Activated naive CD8-positive, alpha-beta T cell treated with anti-CD3 and anti-CD28 coated beads, Interleukin-2, amount 10 ng/mL, durations not matched to agents 7 days and 5 days (primary cell): ENCODE measurements at places on chromosomes 4 and X.

DNA sequence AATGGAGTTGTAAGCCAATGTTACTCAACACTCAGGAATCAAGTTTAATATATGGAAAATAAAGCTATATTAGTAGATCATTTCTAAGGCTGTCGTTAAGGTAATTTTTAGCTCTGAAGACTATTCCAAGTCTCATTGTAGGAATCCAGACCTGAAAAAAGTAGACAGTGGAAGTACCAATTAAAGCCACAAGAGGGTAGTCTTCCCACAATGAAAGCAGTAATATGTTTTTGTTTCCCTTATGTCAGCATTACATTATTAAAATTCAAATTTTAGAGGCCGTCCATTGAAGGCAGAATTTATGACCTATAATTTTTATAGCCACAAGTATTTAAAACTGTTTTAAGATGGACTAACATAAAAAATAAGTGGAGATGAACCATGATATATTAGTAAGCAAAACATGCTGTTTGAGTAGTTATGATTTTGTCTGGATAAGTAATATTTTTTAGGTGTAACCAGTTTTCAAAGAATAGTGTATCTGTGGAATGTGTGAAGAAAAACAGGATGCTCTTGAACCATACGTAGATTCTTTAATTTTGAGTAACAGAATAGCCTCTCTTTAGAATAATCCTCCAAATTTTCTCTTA is 372.6 kb upstream of the TECRL start:
- DNase-seq: no peak

- DNase-seq: no peak
Measured at GRCh38 chr4:4618847-4619246, 77.0 kb upstream of the STX18 start.

GRCh38 chr4:39883646-39884045 is 94.1 kb downstream of the PDS5A start:
- DNase-seq: no peak

- DNase-seq: no peak
Measured at GRCh38 chr4:169914866-169915265, 111.3 kb downstream of the MFAP3L start.

DNA sequence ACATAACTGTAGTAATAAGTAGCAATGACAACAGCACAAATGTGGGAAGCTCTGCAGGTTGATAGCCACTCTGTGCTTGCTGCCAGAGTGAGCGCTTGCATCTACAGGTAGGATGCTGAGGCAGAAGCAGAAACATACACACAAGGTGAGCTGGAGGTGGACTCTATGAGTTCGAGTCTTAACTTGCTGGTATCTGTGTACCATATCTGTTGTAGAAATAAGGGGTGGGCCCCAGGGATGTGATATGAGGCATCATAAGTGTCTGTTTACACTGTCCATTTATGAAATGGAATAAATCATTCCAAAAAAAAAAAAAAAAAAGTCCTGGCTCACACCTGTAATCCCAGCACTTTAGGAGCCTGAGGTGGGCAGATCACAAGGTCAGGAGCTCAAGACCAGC is 32.8 kb upstream of the EIF4E start:
- DNase-seq: no peak

DNA sequence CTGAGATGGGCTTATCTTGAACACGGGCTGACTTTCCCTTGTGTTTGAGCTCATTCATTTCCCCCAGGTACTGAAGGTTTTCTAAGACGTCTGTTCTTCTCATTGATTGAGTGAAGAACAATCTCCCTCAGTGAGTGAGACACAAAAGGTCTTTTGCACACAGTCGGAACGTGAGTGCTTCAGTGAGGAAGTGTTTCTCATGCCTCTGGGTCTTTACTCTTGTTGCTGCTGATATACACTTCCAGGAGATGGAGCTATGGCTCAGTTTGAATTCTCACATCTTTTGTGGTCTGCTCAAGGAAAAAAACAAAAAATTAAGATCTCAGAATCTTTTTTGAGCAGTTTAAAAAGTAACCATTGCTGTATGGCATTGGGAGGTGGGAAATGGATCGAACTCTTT is 981.9 kb upstream of the TENM3 start:
- DNase-seq: no peak

- no peak for DNase-seq
Measured at GRCh38 chrX:10875995-10876394, 235.1 kb upstream of the HCCS start.

DNA sequence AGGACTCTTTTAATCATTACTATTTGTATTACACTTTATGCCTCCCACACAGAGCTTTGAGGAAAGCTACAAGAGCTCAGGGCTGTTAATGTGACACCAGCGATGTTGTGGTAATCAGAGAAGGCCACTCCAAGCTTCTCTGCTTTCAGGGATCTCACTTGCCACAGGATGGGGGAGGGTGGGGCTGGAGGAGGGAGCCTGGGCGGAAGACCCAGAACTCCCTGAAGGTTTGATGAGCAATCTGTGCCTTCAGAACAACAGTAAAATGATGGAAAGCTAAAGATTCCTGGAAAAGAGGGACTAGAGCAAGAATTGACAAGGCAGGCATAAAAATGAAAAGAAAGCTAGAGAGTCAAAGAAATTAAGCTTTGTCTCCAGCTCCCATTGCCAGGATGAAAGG is 75.6 kb downstream of the MAML3 start:
- DNase-seq: no peak

DNA sequence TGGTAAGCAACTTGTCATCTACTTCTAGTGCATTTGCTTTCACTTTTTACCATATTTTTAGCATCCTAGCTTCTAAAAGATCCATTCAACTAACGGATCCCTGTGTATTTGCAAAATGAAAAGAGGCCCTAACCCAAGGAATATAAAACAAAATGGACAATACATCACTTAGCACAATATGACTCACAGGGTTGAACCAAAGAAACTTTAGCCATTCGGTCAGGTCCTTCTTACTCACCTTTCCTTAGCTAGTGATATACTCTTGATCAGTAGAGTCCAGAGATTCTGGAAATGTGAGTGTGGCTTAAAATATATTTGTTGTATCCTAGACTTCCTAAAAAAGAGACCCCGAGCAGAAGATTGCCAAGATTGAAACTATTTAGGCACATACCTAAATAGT is 19.5 kb downstream of the TMPRSS11E start:
- no peak for DNase-seq

DNA sequence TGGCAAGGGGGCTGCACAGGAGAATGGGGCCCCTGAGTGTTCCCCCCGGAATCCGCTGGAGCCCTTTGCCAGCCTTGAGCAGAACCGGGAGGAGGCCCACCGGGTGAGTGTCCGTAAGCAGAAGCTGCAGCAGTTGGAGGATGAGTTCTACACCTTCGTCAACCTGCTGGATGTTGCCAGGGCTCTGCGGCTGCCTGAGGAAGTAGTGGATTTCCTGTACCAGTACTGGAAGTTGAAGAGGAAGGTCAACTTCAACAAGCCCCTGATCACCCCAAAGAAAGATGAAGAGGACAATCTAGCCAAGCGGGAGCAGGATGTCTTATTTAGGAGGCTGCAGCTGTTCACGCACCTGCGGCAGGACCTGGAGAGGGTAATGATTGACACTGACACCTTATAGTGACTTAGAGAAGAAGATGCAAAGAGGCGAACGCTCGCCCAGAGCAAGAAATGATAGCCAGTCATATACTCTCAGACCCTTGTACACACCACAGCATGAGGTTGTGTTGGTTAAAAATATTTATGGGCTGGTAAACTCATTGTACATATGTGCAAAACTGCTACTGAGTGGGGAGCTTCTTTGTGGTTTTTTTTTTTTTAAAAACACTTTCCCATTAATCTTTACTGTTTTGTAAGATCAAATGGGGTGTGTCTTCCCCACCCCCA is 52.5 kb downstream of the JADE1 start:
- no peak for DNase-seq

GRCh38 chrX:72143609-72143907 is 11.8 kb upstream of the RTL5 start:
- no peak for DNase-seq

- DNase-seq: no peak
Measured at GRCh38 chr4:126552321-126552720, 1080.4 kb upstream of the INTU start.

GRCh38 chr4:187558391-187558790 is 437.2 kb upstream of the ZFP42 start:
- DNase-seq: no peak

DNA sequence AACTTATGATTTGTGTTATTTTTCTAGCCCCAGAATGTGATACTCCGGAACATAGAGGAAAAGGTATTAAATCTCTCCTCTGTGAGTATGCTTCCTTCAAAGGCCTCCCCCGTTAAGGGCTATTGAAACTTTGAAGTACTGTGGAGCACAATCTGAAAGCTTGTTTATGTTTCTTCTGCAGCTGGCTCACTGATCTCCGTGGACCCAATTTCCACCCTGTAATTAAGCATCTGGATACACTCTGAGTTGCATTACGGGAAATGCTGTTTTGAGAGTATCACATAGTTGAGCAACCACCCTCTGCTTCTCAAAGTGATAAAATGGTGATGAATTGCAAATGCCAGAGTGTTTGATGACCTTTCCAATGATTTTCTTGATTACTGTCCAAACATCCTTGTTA is 296.8 kb upstream of the PABPC5 start:
- DNase-seq: no peak

GRCh38 chrX:25004485-25005032 is 11.2 kb downstream of the ARX start:
- DNase-seq: no peak

DNA sequence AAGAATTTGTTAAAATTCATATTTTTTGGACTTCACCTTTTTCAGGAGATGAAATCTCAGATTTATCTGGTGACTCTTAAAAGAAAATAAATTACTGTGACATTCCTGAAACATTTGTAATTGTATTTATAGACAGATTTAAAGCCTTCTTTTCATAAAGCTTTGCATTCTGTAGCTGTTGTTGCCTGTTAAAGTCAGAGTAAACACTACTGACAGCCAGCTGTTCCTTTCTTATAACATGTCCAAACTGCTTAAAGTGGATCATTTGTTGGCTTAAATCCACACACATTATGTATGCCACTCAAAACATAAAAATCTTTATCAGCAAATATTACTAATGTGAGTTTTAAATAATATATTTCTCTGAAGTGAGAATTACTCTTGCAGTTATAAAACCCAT is 157.5 kb downstream of the TECRL start:
- no peak for DNase-seq

DNA sequence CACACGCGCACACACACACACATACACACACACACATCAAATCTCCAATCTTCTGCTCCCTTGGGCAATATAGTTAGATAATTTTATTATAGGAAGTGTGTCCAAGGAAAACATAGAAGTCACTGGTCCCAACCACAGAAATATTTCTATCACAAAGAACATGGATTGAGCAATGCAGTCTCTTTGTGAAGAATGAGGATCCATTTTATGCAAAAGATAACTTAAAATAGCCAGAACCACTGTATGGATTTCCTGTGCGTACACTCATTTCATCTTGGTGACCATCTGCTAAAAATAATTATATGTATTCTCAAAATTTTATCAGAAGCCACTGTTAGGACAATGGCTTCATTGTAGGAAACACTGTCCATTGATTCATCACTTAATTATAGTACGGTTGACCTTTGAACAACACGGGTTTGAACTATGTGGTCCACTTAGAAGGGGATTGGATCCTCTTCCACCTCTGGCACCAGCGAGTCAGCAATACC is 169.6 kb upstream of the MXRA5 start:
- no peak for DNase-seq

DNA sequence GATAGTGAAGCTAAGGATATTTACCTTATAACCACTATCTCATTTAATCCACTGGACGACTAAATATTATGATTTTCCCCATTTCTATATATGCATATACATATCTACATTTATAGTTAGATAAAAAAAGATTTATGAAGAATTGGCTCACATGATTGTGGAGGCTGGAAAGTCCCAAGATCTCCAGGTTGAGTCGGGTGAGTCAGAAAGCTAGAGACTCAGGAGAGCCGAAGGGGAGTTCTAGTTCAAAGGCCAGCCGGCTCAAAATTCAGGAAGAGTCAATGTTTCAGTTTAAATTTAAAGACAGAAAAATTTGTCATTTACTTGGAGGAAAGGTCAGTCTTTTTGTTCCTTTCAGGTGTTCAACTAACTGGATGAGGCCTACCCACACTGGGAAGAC is 158.2 kb upstream of the CPEB2 start:
- no peak for DNase-seq

- DNase-seq: no peak
Measured at GRCh38 chrX:150408561-150408960, 45.4 kb downstream of the MAMLD1 start.

DNA sequence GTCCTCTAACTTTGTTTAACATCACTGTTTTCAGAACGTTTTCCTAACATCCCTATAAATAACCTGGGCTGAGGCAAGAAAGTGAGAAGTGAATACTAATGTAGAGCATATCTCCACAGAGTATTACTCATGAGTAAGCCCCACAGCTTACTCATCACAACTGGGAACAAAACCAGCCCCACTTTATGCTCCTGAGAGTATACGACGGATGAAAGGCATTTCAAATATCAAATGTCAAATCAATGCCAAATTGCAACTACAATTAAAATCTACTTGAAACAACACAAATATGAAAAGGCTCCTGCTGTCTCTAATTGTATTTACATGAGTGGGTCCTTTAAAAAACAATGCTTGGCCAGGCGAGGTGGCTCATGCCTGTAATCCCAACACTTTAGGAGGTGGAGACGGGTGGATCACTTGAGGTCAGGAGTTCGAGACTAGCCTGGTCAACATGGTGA is 41.2 kb downstream of the SH3RF1 start:
- DNase-seq: no peak

- DNase-seq: no peak
Measured at GRCh38 chr4:159021597-159022385, 81.1 kb upstream of the RAPGEF2 start.

DNA sequence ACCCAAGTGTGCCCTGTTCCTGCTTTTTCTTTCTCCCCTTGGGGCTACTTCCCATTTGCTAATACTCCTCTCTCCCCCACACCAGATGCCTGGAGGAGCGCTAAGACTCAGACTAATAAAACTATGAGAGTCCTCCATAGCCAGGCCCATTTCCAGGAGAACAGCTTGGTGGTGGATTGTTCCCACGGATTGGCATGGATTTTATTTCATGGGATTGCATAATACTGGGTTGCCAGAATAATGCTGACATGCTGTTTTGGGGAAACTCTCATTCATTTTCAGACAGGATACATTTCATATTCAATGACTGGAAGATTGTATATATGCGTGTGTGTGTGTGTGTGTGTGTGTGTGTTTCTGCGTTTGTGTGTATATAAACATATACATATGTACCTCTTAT is 447.5 kb upstream of the PITX2 start:
- DNase-seq: no peak

- DNase-seq: no peak
Measured at GRCh38 chr4:147689067-147689466, 5.1 kb upstream of the PRMT9 start.

- DNase-seq: no peak
Measured at GRCh38 chr4:167890226-167890625, 202.1 kb upstream of the ANXA10 start.

DNA sequence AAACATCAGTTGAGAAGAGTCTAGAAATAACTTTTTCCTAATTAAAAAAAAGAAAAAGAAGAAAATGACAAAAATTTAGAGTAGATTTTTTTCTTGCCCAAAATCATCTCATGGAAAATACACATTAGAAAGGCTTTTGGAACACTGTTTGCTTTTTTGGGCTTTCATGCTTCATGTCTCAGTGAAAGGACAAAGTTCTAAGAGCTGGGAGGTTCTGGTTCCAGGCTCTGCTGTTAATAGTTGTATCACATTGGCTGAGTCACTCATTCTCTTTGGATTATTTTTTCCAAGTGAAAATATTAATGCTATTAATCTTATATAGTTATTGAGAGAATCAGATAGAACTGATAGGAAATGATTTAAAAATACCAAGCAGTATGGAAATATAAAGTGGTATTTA is 32.9 kb upstream of the ETNPPL start:
- no peak for DNase-seq
